Stomach (tissue), 19 donors: ENCODE measurements at places on chromosomes 7 and 10. TPM values are rescaled to one million over a fixed set of nuclear protein-coding genes. Genes with fewer than 3 reads are reported as not detected.

CALHM1 gene
- total RNA-seq, result not detected

MBL2 gene
- total RNA-seq, result not detected

PAOX gene
- 3.3 TPM for total RNA-seq

PLOD3 gene
- total RNA-seq, result 76.8 TPM

STK31 gene
- total RNA-seq, result not detected

GRID2IP gene
- total RNA-seq, result not detected

SEMA3A gene
- 0.58 TPM for total RNA-seq

PLCE1 gene
- total RNA-seq, result 19.2 TPM

UPK3B gene
- total RNA-seq, result 0.45 TPM

TRPV5 gene
- total RNA-seq, result not detected

EPHB6 gene
- total RNA-seq, result 5.4 TPM

DNA sequence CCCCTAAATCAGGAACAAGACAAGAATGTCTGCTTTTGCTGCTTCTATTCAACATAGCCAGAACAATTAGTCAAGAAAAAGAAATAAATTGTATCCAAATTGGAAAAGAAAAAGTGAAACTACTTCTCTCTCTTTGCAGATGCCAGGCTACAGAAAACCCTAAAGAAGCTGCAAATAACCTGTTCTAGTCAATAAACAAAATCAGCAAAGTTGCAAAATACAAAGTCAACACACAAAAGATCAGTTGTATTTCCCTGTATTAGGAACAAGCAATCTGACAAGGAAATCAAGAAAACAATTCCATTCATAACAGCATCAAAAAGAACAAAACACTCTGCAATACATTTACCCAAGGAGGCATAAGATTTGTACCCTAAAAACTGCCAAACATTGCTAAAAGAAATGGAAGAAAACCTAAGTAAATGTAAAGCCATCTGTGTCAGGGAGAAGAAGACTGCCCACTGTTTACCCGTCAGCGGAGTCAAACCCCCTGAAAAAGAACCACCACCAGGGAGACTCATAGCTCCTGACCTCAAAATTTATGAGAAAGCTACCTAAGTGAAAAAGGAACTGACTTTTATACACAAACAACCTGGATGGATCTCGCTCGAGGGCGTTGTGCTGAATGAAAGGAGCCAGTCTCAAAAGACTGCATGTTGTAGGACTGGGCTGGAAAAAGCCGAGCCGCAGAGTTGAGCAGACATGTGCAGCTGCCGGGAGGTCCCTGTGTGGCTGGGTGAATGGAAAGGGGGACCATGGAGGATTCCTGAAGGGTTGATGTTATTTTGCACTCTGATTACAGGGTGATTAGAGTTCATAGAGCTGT, 263.1 kb downstream of the MAD1L1 start:
- no peaks in the 10 kb centered on the region for H3K27me3 ChIP-seq
- no peak overlapping the region for H3K27ac ChIP-seq
- DNase-seq, result no peak
- peaks cover 21% of the 10 kb centered on the region for H3K36me3 ChIP-seq
- no peak overlapping the region for H3K4me3 ChIP-seq
- H3K4me1 ChIP-seq, result no peaks in the 10 kb centered on the region

DNA sequence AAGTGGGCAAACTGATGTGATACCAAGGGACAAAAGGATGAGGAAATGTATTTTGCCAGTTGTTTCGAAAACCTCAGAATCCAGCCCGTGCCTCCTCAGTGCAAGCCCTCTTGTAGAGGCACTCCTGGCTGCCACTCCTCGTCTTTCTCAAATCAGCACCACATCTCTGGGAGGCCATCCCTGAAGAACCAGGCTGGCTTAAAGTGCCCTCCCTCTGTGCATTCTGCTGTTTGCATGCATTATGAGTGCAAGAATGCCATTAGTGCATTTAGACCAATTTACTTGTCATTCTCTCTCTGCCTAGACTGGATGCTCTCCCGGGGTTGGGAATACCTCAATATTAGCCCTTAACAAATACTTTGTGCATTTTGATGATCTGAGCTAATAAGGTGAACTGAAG, 19.9 kb upstream of the FAM180A start:
- DNase-seq, result no peak
- H3K4me3 ChIP-seq, result no peak overlapping the region
- no peak overlapping the region for H3K27ac ChIP-seq

GRCh38 chr7:128868624-128869137, 6.0 kb downstream of the ATP6V1F start:
- H3K4me3 ChIP-seq, result peak overlapping the region; percentile 58
- peaks cover 26% of the 10 kb centered on the region for H3K36me3 ChIP-seq
- no peak overlapping the region for H3K27ac ChIP-seq
- peaks cover 32% of the 10 kb centered on the region for H3K4me1 ChIP-seq
- peaks cover 14% of the 10 kb centered on the region for H3K27me3 ChIP-seq

DNA sequence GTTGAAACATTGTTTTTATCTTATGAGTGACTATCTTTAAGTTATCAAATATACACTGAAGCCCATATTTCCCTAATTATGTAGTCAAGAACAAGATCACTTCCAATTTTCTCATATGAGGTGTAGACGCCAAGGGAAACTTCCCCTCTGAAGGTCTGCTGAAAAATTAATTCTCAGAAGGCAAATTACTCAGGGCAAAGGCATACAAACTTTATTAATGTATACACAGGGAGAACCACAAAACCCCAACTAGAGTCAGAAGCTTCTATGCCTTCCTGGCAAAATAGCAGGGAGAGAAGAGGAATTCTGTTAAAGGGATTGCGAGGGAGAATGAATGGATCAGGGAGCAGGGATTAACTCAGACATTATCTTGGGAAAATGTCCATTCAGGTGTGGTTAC, 83.4 kb downstream of the DOCK4 start:
- DNase-seq, result no peak
- H3K36me3 ChIP-seq, result no peaks in the 10 kb centered on the region
- no peaks in the 10 kb centered on the region for H3K27me3 ChIP-seq
- H3K4me1 ChIP-seq, result no peaks in the 10 kb centered on the region
- H3K27ac ChIP-seq, result no peak overlapping the region

GRCh38 chr7:127905491-127906330, 125.5 kb downstream of the LRRC4 start:
- H3K4me3 ChIP-seq, result no peak overlapping the region
- H3K27ac ChIP-seq, result no peak overlapping the region
- H3K27me3 ChIP-seq, result no peaks in the 10 kb centered on the region
- peaks cover 5% of the 10 kb centered on the region for H3K36me3 ChIP-seq

DNA sequence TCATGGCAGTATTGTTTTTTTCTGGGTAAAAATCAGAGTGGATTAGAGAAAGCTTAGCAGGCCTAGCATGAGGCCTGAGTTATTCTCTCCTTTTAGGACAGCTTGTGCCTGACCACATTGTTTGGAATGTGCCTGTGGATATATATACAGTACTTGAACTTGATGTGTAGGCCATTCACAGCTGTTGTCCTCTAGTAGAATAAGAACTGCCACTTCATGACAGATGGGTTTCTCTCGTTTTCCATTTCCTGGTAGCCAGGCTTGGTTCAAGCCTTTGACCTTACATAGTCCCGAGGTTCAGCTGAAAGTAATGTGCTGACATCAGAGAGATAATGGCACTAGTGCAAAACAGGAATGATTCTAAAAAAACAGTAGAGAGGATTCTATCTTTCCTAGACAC, 473.9 kb downstream of the AUTS2 start:
- peaks cover 14% of the 10 kb centered on the region for H3K4me1 ChIP-seq
- no peaks in the 10 kb centered on the region for H3K27me3 ChIP-seq
- H3K4me3 ChIP-seq, result no peak overlapping the region
- H3K27ac ChIP-seq, result peak overlapping the region; percentile 57
- DNase-seq, result no peak
- no peaks in the 10 kb centered on the region for H3K36me3 ChIP-seq

GRCh38 chr10:108490944-108491343, 1326.4 kb upstream of the SORCS1 start:
- no peaks in the 10 kb centered on the region for H3K36me3 ChIP-seq
- no peak overlapping the region for H3K27ac ChIP-seq
- H3K4me3 ChIP-seq, result no peak overlapping the region
- no peaks in the 10 kb centered on the region for H3K4me1 ChIP-seq
- no peak for DNase-seq

GRCh38 chr7:32611201-32612099, 116.2 kb downstream of the AVL9 start:
- no peaks in the 10 kb centered on the region for H3K27me3 ChIP-seq
- no peaks in the 10 kb centered on the region for H3K4me1 ChIP-seq
- no peaks in the 10 kb centered on the region for H3K36me3 ChIP-seq

- H3K27ac ChIP-seq, result no peak overlapping the region
- no peak for DNase-seq
- no peak overlapping the region for H3K4me3 ChIP-seq
These were observed 58.8 kb upstream of the GAD2 start for GRCh38 chr10:26157734-26158133.
